Activated CD4-positive, alpha-beta T cell treated with anti-CD3 and anti-CD28 coated beads for 24 hours (primary cell): ENCODE measurements at places on chromosomes 11 and 22.

DNA sequence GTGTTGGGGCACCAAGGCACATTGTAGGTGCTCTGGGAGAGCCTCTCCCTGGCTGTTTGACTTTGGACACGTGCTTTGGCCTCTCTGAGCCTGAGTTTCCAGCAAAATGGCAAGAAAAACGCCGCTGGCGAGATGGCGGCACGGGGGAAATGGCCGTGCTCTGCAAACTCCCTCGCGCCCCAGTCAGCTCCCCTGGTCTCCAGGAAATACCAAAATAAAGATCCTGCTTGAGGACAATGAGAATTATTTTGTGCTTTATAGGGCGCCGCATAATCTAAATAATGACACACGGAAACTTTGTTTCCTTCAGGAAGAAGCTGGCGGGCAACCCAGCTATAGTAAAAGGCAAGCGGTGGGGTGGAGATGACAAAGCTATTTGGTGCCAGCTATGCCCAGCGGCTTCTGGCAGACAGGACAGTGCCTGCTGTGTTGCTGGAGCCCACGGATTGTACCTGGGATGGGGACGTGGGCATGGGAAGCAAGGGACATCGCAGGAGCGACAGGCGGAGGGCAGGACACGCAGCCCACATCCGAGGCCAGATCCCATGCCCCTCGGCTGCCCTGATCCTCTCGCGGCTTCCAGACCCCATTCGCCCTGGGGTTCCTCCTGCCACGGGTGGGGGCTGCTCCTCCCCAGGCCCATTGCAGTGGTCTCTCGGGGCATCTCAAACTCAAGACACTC lies 26.3 kb upstream of the RFPL3 start:
- DNase-seq: no peak

GRCh38 chr11:33040862-33041453 lies 1.6 kb downstream of the TCP11L1 start:
- DNase-seq: no peak

DNA sequence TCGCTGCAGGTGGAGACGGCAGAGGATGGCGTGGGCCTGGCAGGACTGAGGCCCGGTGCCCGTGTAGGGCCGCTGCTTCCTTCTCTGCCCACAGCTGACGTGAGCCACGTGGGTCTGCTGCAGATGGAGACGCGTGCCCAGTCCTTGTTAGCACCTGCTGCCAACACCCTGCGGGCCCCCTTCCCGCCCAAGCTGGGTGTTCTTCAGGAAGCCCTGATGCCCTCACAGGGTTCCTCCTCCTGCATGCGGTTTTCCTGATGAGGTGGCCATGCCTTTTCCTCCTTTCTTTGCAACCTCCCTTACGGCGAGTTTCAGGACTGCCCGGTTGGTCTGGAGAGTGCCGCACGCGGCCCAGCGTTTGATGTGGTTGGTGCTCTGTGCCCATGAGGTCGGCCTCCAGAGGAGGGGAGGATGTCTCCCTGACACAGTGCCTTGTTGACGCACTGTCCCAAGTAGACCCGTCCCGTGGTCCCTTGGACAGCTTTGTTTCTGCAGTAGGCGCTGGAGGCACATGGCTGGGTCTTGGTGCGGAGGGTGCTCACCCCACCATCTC lies 44.7 kb downstream of the AP2A2 start:
- DNase-seq: no peak

GRCh38 chr11:130071211-130071712 lies 1.6 kb downstream of the APLP2 start:
- no peak for DNase-seq
